ENCODE measurements at places on chromosomes 4 and X.

GRCh38 chrX:135050603-135051002 lies 1.3 kb downstream of the RTL8A start:
- no peak for DNase-seq

DNA sequence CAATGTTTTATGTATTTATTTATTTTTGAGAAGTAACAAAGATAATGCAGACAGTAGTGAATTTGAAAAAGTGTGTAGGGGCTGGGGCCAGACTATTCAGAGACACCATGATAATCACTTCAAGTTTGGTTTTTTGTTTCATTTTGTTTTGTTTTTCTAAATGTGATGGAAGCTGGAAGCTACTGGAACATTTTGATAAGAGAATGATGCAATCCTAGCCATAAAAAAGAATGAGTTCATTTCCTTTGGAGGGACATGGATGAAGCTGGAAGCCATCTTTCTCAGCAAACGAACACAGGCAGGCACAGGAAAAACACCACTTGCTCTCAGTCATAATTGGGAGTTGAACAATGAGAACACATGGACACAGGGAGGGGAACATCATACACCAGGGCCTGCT lies 706.6 kb upstream of the EPHA5 start:
- DNase-seq = no peak

GRCh38 chr4:120554086-120554485 lies 368.4 kb downstream of the PRDM5 start:
- no peak for DNase-seq

GRCh38 chr4:109676886-109677285 lies 26.4 kb downstream of the CASP6 start:
- DNase-seq = no peak

DNA sequence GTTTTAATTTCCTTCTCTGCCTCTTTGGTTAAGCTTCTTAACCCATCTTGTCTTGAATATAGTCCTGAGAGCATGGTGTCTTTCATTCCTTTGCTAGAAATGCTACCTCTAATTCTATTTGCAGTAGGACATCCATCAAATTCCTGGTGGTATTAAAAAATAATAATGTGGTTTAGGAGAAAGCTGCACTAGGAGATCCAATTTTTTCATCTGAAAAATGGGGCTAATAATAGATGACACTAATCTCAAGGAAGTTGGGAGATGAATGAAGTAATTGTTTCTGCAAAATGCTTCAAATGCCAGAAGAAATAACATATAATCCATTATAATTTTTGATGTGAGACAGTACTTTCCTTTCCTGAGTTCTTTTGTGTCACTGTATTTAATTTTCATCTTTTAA lies 194.9 kb downstream of the PACRGL start:
- DNase-seq = no peak

DNA sequence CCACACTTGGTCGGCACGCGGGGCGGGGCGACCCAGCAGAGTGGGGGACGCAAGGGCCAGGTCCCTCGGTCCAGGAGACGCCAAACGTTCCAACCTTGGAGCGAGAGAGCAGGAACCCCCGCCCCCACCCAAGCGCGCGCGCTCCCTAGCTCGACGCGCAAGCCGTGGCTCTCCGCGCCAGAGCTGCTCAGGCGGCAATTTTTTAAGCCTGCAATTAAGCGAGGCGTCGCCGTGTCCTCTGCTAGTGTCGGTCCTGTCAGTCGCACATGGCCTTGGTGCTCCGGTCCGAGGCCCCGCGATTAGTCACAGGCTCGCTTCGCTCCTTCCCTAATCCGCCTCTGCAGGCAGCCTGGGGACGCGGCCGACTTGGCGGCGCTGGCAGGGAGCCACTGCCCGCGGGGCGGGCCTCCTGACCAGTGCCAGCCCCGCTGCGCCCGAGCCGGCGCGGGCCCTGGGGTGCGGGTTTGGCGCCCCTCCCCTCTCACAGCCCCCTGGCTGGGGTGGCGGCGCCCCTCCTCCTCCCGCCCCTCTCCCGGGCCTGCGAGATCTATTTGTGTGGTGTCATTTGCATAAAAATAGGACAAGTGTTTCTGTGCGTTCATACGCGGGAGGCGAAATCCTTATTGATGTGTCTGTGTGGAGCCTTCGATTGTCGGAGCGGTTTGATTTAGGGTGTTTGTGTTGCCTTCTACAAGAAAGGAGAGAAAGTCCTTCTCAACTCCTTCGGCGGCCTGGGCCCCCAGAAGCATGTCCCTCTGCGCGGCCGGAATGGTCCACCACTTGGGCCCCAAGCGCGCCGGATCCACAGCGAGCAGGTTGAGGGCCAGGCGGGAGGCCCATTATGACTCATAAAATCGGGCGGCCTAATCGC lies 9.8 kb upstream of the BCOR start:
- peak; percentile 66 for DNase-seq

- no peak for DNase-seq
These were observed 38.9 kb upstream of the TLR2 start for GRCh38 chr4:153645183-153645582.
